ENCODE measurements at places on chromosomes 6 and 20.

- DNase-seq, result no peak
Measured at GRCh38 chr6:158499601-158500000, 60.3 kb upstream of the TMEM181 start.

- peak; percentile 87 for DNase-seq
Measured at GRCh38 chr6:118934461-118935330, at the start of gene MCM9. Gene MCM9 (minus strand): TSS chr6:118935159. CDS start chr6:118931723, 3,436 bp downstream.

DNA sequence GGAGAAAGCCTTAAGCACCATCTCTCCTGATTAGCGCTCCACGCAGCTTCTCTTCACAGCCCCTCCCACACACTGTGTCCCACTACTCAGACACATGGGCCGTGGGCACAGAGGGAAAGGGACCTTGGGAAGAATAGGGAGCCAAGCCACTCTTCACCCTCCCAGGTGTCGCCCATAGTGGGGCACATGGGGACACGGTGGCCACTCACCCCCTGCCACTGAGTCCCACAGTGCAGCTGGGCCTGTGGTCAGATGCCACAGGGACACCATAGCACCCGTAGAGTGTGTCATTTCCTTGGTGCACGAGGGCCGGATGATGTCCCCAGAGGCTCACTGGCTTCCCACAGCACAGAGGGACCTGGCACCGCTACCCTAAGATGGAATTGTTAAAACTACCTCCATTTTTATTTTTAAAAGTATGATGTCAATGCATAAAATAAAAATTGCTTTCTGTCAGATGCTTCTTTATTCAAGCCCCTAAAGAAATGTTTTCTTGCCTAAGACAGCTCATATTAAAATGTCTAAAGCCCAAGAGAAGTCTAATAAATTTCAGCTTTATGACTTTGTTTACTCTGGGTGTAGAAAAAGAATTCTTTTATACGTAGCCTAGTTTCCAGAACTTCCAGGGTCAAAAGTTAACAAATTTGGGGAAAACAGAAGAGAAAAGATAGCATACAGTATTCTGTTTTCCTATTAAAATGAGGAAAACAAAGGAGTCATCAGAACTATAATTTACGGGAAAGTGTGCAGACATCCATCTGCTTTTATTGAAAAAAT lies 191.0 kb upstream of the SNX9 start:
- DNase-seq, result no peak

DNA sequence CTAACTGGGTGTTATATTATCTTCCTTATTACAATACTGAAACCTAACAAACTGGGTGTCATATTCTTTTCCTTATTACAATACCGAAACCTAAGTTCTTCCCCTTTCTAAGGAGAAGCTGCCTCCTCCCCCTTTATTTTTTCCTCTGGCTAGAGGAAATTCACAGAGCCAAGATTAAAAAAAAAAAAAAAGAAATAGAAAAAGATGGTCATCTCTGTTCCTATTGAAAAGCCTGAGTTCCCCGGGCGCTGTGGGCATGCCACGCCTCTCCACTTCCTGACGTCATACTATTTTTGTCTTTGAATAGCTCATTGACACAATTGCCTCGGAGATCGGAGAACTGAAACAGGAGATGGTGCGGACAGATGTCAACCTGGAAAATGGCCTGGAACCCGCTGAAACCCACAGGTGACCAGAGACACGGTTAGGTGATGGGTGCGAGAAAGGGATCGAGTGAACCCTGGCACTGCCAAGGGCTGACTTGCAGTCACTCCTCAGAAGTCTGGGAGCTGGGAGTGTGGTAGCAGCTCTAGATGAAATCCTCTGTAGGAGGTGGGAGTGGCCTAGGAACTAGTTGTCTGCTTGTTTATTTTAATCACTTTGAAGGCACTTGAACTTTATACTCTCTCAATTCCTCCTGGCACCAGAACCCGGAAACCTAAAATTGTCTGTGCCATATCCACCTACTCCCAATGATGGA lies 82.2 kb upstream of the NAA20 start:
- DNase-seq, result no peak

- DNase-seq, result peak; percentile 56
Measured at GRCh38 chr20:62929051-62929538, 2.8 kb upstream of the DIDO1 start.

DNA sequence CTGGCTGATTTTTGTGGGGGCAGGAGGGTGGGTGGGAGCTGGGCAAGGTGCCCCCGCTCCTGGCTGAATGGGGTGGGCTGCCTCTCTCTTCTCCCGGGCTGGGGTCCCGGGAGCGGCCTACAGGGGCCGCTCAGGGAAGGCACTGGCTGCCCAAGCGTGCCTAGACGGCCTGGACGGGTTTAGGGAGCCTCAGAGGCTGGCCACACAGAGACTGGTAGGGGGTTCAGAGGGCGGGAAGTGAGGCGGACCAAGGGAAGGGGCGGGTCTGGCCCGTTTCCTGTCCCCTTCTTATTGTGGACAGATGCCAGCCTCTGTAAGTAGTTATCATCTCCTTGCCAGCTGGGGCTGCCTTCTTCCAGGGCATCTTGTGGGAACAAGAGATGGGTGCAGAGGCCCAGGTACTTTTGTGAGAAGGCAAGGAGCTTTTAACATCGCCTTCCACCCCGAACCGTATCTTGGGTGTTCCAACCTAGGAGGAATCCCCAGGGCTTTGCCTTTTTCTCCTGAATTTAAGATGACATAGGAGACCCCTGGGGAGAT lies 437 bp downstream of the CD40 start:
- DNase-seq, result peak; percentile 8

GRCh38 chr20:24370249-24370648 lies 99.2 kb upstream of the SYNDIG1 start:
- DNase-seq, result no peak

- DNase-seq, result no peak
Measured at GRCh38 chr6:15036690-15037245, 209.1 kb upstream of the JARID2 start.

- no peak for DNase-seq
Measured at GRCh38 chr6:68652117-68652536, 17.0 kb downstream of the ADGRB3 start.

DNA sequence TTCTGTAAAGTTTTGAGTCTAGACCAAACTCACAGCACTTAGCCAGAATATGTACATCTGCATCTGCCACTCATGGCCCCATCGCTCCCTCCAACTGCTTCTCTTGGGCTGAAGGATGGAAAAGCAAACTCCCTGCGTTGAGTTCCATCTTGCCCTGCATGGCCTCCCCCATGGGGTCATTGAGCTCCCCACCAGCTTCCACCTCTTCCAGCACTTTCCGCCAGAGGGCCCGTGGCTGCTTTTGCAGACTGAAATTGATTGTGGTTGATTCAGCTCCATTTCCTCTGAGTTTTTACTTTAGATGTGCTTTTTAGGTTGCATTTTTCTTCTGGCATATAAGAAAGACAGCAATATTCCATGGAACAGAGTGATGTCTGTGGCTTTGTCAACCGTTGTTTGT lies 263.1 kb downstream of the ESR1 start:
- no peak for DNase-seq

DNA sequence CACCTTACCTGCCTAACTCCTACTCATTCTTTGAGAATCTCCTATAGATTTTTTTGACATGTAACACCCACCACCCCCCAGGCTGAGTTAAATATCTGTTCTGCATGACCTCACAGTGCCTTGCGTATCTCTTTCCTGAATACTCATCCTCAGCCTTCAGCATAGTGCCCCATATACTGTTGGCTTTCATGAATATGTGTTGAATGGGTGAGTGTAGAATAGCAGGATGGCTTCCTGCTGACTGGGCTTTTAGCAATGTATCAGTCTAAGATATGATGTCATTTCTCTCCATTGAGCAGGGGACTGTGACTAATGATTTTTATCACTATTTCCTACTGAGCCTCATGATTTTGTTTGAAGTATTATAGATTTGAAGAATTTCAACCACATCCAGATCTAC lies 361.6 kb upstream of the MARCKS start:
- no peak for DNase-seq

- no peak for DNase-seq
Measured at GRCh38 chr6:105209950-105210706, 30.3 kb upstream of the POPDC3 start.

DNA sequence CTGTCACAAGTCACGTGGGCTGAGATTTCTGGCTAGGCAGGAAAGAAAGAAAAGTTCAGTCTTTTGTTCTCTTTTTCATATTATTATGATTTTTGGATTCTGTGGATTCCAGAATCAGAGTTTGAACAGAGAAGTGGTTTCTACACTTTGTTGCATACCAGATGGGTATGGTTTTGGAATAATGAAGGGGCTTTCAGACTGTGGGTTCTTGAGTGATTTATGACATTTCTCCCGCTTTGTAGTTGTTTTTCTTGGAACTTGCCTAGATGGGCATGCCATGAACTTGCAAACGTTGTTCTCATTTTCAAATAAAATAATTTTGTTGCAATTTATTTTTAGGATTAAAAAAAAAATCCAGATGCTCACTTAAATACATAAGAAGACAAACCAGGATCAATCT lies 34.4 kb downstream of the CBFA2T2 start:
- DNase-seq, result no peak

DNA sequence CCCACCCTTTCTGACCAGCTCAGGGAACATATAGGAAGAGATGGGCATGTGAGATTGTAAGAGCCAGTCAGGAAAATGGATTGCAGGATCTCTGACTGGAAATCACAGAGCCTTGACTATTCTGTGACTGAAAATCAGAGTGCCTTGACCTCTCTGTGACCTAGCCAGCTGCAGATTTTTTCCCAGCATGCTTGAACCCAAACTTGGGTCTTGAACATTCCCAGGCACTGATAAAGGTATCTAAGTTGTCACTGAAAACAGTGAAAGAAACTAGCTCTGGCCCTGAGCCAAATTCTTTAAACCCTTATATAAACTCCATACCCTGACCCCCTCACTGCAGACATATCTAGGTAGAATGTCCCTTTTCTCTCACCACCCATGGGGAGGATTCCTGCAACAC lies 2.3 kb upstream of the ZNF165 start:
- DNase-seq, result no peak

DNA sequence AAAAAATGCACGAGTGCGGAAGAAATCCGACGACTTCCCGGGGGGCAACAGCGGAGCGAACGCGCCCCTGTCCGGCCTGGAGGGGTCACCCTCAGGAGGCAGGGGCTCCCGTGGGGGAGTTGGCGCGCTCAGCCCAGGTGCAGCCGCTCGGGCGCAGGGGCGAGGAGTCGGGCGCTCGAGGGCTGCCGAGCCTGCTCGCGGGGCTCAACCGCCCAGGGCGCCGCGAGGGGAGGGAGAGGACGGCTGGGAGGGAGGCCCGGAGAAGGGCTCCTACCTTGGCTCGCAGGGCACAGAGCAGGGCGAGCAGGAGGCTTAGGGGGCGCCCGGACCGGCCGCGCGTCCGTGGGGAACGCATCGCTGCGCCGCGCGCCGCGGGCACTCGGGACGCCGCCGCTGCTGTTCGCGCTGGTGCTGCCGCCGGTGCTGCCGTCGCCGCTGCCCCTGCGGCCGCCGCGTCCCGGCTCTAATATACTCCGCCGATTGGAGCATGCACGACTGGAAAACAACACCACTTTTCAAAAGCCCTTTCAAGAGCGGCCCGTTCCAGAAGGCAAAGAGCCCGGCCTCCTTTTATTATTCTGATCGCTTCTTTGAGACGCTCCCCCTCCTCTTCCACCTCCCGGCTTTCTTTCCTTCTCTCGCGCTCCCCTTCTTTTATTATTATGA lies 490 bp downstream of the JAG1 start:
- no peak for DNase-seq

GRCh38 chr20:21262812-21263211 lies 40.3 kb upstream of the XRN2 start:
- DNase-seq, result no peak

DNA sequence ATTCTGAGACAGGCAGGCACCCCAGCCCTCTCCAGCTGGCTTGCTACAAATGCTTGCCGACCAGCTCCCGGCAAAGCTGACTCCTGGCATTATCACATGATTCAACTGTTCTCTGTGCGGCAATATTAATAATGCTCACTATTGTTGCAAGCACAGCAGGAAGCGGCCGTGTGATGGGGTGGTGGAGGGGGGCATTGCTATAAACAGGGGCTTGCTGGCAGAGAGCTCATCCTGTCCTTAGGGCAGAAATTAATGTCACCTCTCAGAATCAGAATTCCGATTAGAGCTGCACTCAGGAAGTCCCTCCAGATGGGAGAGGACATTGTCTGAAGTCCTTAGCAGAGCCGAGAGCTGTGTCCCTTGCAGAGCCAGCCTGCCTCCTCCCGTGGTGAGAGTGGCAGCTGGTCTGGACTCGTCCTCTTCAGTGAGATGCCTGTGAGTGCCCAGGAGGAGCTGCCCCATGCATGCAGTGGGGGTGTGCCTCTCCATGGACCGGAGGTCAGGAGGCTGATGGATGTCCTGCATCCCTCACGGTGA lies 162.5 kb downstream of the CDH4 start:
- DNase-seq, result no peak

- no peak for DNase-seq
Measured at GRCh38 chr6:38848760-38849159, 133.6 kb downstream of the DNAH8 start.

GRCh38 chr6:39688494-39688893 lies 36.7 kb downstream of the KIF6 start:
- no peak for DNase-seq

GRCh38 chr6:106732376-106732940 lies 103.1 kb downstream of the QRSL1 start:
- no peak for DNase-seq

DNA sequence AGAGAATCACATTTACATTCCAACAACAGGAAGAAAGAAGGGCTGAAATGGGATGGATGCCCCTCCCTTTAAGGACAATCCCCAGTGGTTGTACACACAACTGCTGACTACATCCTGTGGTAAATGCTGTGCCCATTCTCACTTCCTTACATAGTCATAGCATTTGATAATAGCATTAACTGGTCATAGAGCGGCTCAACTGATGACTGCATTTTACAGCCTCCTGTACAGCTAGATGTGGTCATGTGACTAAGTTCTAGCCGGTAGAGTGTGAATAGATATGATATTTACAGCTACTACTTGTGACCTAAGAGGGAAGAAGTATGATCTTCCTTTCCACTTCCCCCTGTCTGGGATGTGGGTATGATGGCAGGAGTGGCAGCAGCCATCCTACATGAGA lies 24.7 kb downstream of the KCNK17 start:
- no peak for DNase-seq

DNA sequence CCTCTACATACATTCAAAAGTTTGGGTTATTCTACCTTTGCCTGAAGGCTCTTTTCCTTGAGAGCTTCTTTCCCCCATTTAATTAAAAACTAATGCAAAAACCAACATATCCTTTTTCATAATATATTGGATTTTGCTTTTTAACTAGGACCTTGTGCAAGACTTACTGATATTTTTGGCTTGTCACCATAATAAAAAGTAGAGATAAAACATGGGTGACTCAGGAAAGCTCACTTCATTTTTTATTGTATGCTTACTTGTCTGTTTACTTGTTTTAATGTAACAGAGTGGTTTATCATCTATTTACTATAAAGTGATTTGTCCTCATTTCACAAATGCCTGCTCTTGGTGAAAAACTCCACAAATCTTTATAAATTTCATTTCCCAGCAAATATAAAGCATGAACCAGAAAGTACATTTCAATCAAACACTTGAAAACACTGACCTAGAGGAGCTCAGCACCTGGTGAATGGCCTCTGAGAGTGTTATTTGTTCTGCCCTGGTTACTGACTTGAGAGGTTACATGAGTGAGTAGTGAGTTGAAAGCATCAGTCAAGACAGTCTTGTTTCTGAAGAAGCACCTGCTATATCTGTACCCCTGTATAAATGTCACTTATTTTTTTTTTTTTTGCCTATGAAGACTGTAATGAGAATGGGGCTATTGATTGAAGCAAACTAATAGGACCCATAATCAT lies 20.8 kb downstream of the ADGRG6 start:
- no peak for DNase-seq

All from stimulated activated CD4-positive, alpha-beta T cell treated with anti-CD3 and anti-CD28 coated beads, Interleukin-4, amount 100 ng/mL, for 24 hours (primary cell).